ENCODE measurements at places on chromosomes 5 and 9.

- peak; percentile 13 for DNase-seq
Observed at GRCh38 chr5:38258319-38259061, at the start of gene EGFLAM. TSS of gene EGFLAM (plus strand) at chr5:38258559. CDS start at chr5:38258755, 196 bp downstream.

GRCh38 chr5:41334221-41334620, 120.9 kb upstream of the C6 start:
- DNase-seq: no peak

- peak; percentile 59 for DNase-seq
Observed at GRCh38 chr9:127311239-127311741, 46.7 kb downstream of the GARNL3 start.

- DNase-seq: no peak
Observed at GRCh38 chr5:144002876-144003275, 167.6 kb downstream of the YIPF5 start.

- DNase-seq: peak; percentile 51
Observed at GRCh38 chr9:69149321-69149807, 24.7 kb upstream of the TJP2 start.

DNA sequence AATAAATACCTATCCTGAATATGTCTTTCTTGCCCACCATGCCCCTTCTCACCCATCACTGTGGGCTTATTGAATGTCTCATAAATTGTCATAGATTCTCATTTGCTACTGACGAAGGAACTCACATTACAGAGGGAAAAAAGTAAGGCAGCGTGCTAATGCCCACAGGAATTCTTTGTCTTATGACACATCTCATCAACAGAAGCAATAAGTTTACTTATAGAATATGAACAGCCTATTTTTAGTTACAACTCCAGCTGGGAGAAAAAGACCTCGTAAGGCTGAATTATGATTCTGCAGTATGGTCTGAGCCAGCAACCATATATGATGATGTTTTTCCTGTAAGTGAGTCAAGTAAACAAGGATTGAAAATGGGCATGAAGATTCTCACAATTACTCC, 22.4 kb upstream of the ATG10 start:
- DNase-seq: peak; percentile 77

DNA sequence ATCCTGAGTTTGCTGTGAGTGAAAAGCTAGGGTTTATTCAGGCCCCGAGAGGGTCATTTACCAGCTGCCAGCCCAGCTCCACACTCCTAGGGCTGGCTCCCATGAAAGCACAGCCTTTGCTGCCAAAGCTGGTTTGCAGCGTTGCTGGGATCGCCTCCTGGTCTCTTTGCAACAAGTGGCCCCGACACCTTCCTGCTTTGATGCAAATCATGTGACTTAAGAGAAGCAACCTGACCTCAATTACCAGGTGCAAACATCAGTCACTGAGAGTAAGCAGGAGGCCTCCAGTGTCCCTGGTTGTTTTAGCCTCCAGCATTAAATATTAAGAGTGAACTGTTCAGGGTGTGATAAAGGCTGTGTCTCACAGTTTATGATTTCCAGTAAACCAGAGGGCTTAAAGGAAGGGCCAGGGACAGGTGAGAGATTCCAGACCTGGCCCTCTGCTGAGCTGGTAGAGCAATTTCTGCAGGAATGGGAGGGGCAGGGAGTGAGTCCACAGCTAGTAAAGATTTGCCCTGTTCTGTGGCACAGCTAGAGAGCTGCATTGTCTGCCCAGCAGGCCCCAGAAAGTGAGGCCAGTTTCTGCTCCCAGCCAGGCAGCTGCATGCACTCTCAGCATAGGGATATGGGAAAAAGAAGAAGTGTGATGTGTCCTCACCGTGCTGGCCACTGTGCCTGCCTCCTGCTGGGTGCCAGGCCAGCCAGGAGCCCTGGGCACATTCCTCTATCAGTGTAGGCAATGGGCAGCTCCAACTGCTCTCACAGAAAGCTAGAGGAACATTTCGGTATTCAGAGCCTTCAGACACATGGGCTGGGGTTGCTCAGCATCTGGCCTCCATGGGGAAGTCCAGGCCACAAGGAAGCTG, 58.0 kb downstream of the SLC22A5 start:
- no peak for DNase-seq

- DNase-seq: peak; percentile 12
Observed at GRCh38 chr5:64384765-64385164, 121.0 kb upstream of the RGS7BP start.

DNA sequence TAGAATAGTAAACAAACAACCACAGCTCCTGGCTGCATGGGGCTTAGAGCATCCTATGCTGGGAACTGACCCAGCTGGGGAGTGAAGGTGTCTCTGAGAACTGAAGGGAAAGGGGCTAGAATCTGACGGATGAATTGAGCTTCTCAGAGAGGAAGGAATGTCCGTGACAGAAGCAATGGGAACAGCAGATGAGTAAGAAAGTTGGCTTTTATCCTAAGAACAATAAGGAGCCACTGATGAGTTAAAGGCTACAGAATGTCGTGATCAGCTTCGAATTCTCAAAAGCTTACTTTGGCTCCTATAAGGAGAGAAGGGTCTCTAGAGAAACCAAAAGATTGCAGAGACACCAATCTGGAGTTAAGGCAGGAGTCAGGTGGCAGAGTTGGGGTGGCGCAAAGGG, 52.6 kb downstream of the EBF1 start:
- DNase-seq: peak; percentile 94

- DNase-seq: no peak
Observed at GRCh38 chr9:37540634-37541033, 35.5 kb downstream of the FBXO10 start.

DNA sequence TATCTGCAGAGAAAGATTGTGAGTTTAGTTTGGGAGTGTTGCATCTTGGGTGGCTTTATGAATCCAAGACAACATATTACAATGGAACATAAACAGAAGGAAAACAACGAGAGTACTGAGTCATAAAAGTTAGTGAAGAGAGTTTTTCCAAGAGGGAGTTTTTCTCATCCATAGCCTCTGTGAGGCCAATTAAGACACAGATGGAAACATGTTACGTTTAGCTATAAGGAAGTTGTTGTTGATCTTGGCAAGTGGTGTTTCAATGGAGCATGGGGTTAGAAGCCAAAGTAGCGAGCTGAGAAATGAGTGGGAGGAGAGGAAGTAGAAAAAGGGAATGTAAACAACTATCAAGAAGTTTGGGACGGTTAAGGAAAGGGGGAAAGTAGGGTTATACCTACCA, 53.3 kb upstream of the SPATA31D4 start:
- DNase-seq: peak; percentile 68

GRCh38 chr5:150653145-150653761, 7.8 kb upstream of the MYOZ3 start:
- peak; percentile 72 for DNase-seq

GRCh38 chr5:84227236-84227635, 157.4 kb downstream of the EDIL3 start:
- peak; percentile 79 for DNase-seq

DNA sequence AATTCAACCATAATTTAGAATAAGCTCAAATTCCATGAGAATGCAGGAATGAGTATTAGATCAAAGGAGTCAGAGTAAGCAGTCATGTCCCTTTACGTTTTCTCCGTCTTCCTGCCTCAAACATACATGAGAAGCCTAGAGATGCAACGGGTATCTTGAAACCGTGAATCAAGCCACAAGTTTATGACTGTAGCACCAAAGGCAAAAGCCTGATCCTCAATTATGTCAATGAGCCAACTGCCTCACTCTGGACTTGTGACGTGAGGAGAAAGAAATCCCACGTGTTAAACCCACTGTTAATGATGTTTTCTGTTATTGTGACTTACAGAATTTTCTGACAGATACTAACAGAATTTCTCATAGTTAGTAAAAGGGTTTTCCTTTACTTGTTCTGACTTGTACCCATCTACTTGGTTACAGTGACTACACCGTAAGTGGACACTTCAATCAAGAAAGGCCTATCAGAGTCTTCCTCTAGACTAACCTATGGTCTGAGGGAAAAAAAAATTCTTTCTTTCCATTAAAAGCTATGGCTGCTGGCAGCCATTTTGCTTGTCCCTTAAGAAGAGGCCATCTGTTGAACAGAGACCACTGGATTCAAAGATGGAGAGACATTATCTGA, 35.3 kb upstream of the HK3 start:
- no peak for DNase-seq

DNA sequence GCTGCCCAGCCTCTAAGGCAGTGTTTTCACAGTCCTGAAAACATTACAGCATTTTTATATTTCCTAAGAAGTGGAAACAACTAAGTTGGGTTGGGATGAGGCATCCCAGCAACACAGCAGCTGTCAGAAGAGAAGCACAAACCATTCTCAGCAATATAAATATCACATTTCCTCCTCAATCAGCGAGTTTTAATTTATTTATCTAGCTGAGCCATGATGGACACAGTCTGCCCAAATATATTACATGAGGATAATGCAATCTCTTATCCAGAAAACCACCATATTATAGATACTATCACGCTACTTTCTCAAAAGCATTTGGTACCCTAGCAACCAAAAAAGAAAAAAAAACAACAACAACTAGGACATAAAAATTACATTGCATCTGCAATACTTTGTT, 158.5 kb downstream of the FSTL4 start:
- DNase-seq: no peak

GRCh38 chr9:129209109-129209508, 31.0 kb upstream of the IER5L start:
- DNase-seq: no peak

GRCh38 chr5:9653811-9654210, 23.7 kb upstream of the TAS2R1 start:
- peak; percentile 94 for DNase-seq

GRCh38 chr5:154997746-154998145, 15.8 kb upstream of the KIF4B start:
- DNase-seq: no peak

GRCh38 chr5:13218518-13218917, 726.0 kb downstream of the DNAH5 start:
- DNase-seq: no peak

- DNase-seq: peak; percentile 27
Observed at GRCh38 chr9:35164711-35165110, 2.9 kb downstream of the UNC13B start.

- no peak for DNase-seq
Observed at GRCh38 chr9:123267481-123268198, 746 bp downstream of the STRBP start.

DNA sequence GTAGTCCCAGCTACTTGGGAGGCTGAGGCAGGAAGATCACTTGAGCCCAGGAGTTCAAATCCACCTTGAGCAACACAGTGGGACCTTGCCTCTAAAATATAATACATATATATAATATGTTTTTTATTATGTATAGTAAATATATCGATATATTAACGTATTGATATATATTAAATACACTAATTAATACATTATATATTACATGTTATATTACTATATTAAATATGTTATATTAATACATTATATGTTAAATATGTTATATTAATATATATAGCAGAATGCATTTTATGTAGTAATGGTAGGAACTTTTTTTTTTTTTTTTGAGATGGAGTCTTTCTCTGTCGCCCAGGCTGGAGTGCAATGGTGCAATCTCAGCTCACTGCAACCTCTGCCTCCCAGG, 18.1 kb upstream of the BNC2 start:
- DNase-seq: no peak

DNA sequence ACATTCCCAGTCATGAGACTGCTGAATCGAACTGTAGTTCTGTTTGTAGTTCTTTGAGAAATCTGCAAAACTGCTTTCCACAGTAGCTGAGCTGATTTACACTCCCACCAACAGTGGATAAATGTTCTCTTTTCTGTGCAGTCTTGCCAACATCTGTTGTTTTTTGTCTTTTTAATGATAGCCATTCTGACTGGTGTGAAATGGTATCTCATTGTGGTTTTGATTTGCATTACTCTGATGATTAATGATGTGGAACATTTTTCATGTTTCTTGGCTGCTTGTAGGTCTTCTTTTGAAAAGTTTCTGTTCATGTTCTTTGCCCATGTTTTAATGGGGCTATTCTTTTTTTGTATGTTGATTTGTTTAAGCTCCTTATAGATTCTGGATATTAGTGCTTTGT, 187.3 kb upstream of the TLE4 start:
- DNase-seq: peak; percentile 52

GRCh38 chr5:142342128-142342981, 17.5 kb upstream of the SPRY4 start:
- peak; percentile 28 for DNase-seq

- DNase-seq: peak; percentile 49
Observed at GRCh38 chr9:107644733-107645463, 155.3 kb upstream of the KLF4 start.

- DNase-seq: peak; percentile 91
Observed at GRCh38 chr5:64210866-64211265, 45.2 kb downstream of the RNF180 start.

GRCh38 chr5:159451197-159452052, 121.1 kb upstream of the IL12B start:
- peak; percentile 95 for DNase-seq

- peak; percentile 51 for DNase-seq
Observed at GRCh38 chr5:9617221-9617620, 12.9 kb downstream of the TAS2R1 start.

- peak; percentile 40 for DNase-seq
Observed at GRCh38 chr9:110691002-110691549, 22.5 kb downstream of the MUSK start.

DNA sequence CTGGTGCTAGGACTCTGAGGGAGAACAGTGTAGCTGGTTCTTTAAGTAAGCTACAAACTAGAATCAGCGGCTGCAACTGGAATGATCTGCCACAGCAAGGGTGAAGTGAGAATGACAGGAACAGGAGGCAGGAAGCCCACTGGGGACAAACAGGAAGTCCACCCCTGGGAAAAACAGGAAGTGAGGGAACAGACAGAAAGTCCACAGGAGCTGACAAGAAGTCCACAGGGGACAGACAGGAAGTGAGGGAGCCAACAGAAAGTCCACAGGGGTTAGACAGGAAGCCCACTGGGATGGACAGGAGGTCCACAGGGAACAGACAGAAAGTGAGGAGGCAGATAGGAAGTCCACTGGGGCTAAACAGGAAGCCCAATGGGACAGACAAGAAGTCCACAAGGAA, 15.5 kb downstream of the ADAMTS16 start:
- DNase-seq: no peak

DNA sequence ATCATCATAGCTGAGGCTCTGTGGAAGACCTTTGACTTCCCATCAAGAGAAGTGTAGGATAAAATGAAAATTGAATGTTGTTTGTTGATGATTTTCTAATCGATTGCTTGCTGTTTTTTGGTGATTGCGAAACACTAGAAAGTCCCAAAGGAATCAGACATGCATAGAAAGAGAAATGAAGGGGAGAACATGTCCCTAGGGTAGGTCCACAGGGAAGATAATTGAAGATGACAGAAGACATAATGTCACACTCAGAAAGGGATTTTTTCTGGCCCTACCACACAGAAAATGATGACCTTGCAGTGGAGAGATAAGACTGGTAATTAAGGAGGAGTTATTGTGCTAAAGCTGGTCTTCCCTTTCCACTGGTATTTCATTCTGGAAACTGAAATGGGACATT, 62.8 kb downstream of the INSYN2B start:
- no peak for DNase-seq

- no peak for DNase-seq
Observed at GRCh38 chr5:154626876-154627557, 128.2 kb upstream of the LARP1 start.

- DNase-seq: no peak
Observed at GRCh38 chr9:78725503-78725902, 428.6 kb downstream of the PSAT1 start.

DNA sequence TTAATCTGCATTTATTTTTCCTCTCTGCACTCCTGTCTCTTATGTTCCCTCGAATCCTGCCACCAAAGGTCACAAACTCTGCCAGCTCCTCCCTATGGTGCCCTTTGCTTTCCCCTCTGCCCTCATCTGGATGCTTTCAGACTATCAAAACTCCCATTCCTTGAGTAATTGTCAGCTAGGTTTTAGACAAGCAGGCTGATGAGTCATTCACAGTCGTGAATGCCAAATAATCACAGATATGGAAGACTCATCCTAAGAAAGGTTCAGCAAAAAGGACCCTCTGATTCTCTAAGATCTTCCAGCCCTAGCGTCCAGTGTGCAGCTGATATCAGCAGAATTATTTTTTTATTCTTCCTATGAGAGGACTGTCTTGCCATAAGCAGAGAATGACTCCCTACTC, 104.5 kb upstream of the NUDT12 start:
- peak; percentile 46 for DNase-seq

Measured in fibroblast of skin of back (primary cell).